Hepatocyte (in vitro differentiated cells): ENCODE measurements at places on chromosomes 2 and 18.

DNA sequence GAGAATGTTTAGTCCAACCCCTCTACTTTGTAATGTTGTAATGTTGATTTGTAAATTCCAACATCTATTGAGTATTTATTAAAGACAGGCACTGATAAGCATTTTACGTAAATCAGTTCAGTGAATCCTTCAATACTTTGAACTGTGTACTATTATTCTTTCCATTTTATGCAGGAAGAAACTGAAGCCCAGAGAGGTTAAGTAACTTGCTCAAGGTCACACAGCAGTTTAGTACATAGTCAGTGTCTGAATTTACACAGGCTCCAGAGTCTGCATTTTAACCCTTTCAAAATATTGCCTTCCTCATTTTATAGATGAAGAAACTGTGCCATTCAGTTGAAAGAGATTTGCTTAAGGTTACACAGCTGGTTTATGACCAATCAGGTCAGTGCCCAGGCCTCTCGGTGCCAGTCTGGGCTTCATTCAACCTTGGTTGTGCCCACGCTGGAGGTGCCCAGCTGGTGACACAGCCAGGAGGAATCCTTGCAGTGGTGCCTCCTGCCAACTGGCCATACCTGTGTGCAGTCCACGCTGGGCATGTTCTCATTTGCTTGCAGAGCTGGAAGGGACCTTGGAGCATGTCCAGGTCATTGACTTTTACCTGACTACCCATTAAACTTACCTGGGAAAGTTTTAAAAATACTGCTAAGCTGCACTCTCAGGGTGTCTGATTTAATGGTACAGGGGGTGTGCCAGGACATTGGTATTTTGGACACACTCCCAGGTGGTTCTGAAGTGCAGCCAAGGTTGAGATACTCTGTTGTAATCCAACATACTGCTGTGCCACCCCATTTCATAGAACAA is 74.3 kb upstream of the CYRIA start:
- no peak for DNase-seq

GRCh38 chr2:7866825-7867224 is 815.0 kb upstream of the ID2 start:
- DNase-seq = no peak

- DNase-seq = no peak
Observed at GRCh38 chr2:95034221-95034620, 8.7 kb downstream of the MAL start.

- DNase-seq = no peak
Observed at GRCh38 chr2:105977212-105977611, 216.9 kb downstream of the UXS1 start.
